BJ (cell line): ENCODE measurements at places on chromosomes 16 and 17. TPM values are rescaled to one million over a fixed set of nuclear protein-coding genes. Genes with fewer than 3 reads are reported as not detected.

DNA sequence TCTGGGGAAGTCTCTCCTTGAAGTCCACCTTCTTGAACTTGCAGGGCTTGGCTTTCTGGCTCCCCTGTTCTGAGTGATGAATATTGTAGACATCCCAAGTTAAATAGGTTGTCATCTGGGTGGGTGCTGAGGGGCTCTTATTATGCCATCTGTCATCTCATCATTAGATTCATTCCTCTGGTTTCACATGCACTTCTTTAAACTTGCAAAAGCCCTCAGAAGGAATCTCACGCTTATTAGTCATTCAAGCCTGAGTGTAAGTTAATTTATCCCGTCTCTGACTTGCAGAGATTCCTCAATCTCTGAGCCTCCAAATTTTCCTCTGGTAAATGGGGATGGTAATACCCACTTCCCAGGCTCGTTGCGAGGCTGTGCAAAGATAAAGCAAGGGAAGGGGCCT lies 5.7 kb downstream of the MGAT5B start:
- DNase-seq: no peak

DNA sequence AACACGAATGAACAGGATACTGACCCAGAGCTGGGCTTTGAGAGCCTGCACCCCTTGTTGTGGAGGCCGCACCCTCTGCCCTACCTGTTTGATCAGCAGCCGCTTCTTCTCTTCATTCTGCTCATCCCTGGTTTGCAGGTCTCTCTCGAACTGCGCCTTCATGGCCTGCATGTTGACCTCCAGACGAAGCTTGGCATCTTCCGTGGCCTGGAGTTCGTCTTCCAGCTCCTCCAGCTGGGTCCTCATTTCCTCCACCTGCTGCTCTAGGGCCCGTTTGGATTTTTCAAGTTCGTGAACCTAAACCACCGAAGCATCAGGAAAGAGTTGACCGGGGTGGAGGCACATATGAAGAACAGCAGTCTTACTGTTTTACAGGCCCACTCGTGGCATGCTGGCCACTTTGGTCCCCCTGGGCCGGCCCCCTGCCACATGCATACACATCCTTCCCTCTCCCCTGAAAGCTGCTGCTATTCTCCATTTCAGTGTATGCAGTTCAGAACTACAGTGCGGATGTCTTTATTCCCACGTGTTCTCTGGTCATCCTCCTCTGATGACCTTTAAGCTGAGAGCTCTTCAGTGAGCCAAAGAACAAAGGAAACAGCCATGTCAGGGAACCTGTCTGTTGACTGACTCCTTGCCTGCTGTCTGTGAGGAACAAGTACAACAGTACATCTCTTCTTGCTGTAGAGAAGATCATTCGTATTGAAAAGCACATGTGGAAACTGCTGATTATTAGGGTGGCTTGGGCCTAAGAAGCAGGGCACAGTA lies 54.8 kb downstream of the NDEL1 start:
- no peak for DNase-seq

- no peak for DNase-seq
Measured at GRCh38 chr16:54651440-54652195, 279.0 kb upstream of the IRX5 start.

DNA sequence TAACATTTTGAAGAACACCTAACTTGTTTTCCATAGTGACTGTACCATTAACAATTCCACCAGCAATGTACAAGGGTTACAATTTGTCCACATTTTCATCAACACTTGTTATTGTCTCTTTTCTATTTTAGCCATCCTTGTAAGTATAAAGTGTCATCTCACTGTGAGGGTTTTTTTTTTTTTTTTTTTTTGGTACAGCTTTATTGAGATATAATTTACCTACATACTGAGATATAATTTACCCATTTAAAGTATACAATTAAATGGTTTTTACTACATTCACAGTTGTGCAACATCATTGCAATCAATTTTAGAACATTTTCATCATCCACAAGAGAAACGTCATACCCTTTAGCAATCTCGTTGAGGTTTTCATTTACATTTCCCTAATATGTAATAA lies 17.9 kb upstream of the TMIGD1 start:
- DNase-seq: no peak

DNA sequence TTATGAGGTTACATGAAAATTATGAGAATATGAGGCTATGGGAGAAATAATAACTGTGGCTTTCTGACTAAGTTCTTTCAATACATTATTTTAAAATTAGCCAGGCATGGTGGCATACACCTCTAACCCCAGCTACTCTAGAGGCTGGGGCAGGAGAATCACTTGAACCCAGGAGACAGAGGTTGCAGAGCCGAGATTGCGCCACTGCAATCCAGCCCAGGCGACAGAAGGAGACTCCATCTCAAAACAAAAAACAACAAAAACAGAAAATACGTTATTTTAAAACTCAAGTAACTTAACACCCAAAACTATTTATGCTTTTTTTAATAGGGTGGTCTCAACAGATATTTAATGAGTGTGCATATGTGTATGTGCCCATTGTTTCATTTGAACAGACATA lies 2.4 kb upstream of the RFFL start:
- no peak for DNase-seq

DNA sequence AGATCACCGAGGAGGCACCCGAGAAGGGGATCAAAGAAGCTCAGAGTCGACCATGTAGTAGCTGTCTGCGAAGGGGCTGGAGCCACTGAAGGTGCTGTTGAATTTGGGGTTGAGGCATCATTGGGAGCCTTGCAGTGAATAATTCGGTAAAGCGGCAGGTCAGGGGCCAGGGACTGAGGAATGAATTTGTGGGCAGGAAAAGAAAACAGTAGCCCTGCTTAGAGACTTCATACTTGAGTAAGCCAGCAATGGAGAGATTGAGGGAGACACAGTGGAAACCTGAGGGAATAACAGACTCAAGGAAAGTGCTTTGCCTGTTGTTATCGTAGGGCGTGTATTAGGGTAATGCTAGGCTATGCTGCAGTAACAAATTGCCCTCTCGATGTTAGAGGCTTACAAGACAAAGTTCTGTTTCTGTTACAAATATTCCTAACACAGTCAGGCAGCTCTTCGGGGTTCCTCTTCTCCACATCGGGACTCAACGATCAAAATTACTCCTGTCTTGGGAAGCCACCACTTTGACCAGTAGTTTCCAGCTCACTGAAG lies 13.4 kb upstream of the HERPUD1 start:
- no peak for DNase-seq

DNA sequence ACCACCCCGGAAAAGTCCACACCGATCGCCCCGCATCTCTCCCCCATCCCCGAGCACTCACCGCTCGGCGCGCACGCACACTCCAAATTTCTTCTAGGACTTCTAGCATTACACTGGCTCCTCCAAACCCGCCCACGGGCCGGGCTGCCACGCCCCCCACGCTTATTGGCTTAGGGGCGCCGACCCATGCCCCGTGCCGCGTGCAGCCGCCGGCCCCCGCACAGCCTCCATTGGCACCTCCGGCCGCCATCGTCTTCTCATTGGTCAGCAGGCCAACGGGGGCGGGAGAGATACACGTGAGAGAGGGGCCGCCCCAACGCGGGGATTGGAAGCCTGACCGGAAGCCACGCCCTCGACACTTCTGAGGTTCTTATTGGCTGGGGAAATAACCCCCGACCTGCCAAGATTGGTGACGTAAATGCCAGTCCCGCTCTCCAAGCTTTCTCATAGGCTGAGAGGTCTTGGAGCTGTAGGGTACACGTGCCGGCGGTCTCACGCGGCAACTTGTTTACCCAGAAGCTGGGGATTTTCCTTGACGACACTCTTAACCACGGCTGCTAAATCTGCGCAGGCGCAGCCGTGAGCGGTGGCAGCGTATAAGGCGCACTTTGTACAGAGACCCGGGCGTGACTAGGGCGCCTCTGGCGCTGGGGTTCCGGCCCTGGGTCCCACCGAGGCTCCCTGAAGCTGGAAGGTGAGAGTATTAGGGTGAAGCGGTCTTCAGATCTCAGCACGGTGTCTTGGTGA lies 4.2 kb upstream of the PER1 start:
- peak; percentile 100 for DNase-seq

DNA sequence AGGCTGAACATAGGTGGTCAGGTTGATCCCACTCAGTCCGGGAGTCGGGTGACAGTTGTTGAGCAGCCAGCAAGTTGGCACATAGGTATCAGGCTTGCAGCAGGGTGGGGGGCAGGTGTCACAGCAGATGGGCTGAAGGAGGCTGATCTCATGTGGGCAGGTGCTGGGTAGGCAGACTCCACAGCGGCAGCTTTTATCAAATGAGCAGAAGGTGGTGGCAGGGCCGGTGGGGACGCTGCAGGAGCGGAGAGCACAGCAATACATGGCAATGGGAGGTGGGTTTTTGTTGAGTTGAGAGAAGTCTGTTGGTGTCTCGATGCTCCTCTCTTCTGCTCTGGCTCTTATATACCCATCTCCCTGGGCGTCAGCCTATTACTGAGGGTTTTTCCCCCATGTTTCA lies at the start of gene KRTAP3-1:
KRTAP3-1 (minus strand) TSS at position 318 of the 400 bp plus-strand sequence; CDS start at position 264, 54 bp downstream.
- no peak for DNase-seq

DNA sequence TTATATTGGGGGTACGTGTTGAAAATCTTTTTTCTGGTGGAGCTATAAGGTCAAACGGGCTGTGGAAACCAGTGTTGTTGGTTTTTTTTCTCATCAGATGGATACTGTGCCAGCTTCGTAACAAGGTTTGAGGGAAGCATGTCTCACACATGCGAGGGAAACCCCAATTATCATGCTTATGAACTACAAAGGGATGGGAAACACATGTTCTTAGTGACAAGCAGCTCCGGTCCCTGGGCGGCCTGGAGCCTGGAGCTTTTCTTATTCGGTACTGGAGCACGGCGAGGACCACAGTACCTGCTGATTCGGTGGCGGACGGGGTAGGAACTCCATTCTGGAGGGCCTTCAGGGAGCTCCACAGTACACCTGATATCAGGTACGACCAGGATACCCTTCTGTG lies 12.5 kb downstream of the SLC43A2 start:
- no peak for DNase-seq

REXO5 gene
- polyA plus RNA-seq: 2.2 and 3.2 TPM in 2 replicates

NME3 gene
- 20.3 and 34.3 TPM in 2 replicates for polyA plus RNA-seq
